ENCODE measurements at places on chromosomes 5 and 9.

- no peak for DNase-seq
These were observed 4.6 kb upstream of the SAR1B start for GRCh38 chr5:134637116-134637721.

DNA sequence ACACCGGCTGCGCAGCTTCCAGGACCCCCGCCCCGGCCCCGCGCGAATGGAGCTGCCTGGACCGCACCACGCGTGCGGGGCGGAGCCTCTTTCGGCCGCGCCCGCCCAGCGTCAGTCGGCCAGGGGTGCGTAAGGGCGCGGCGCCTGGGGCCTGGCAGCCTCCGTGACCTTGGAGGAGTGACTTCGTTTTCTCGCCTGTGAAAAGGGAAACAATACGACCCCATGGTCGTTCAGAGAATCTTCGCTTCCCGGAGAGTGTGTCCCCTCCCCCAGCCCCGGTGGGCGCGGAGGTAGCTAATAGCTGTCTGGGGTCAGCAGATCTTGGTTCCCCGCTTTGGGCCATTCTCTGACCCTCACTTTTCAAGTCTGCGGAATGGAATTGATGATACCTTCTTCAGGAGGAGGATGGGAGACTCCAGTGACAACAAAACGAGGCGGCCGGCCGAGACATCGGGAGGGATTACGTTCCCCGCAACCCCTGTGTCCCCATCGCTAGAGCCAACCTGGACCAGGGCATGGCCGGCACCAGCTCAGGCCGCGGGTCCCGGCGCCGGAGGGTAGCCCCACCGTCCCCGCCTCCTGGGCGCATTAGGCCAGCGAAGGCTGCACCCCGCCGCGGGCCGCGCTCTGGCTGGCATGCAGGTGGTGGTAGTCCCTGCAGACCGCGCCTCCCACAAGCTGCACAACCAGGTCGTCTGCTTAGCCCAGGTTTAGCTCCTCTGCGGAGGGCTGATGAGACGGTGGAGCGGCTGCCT, 5.5 kb upstream of the CDHR2 start:
- peak; percentile 48 for DNase-seq

GRCh38 chr5:131528682-131529081, 106.3 kb downstream of the RAPGEF6 start:
- no peak for DNase-seq

DNA sequence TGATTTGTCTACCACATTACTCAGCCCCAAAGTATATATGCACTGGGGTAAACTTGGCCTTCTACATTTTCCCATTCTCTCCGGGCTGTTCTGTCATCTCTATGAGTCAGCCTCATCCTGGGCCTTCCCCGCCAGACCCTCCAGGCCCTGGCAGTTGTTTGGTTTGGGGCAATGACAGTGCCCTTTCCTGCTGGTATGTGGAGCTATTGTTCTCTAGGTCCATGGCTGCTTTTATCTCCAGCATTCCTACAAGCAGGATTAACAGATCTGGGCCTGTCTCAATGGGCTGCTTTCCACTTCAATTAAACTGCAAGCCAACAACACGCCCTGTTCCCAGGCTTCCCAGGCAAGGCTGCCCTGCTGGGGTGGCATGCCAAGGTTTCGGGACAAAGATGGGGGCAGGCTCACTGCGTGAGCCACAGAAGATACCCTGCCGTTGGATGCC, 136.4 kb downstream of the SLIT3 start:
- no peak for DNase-seq

DNA sequence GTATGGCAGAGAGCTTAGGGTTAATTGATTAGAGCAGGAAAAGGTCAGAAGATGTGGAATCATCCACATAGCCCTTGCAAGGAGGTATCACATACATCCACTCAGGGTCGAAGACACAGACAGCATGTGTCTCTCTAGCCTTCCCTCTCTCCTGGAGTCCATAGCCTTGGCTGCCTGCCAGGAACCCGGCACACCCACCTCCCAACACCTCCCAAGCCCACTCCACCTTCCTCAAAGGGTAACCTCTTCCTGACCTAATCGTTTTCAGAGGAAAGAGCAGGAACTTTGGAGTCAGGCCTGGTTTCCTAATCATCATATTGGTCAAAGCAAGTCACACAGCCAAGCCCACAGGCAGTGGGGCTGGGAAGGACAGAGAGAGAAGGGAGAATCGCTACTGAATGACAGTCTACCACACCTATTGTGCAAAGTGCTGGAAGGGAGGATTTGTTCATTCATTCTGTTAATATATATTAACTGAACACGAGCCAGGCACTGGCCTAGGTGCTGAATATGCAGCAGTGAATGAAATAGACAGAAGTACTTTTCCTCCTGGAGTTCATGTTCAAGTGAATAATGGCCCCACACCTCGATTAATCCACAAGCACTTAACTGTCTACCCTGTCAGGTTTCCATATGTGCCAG, 107.8 kb downstream of the KCNIP1 start:
- DNase-seq, result no peak

- no peak for DNase-seq
These were observed 162.3 kb upstream of the DAP start for GRCh38 chr5:10923310-10923709.

DNA sequence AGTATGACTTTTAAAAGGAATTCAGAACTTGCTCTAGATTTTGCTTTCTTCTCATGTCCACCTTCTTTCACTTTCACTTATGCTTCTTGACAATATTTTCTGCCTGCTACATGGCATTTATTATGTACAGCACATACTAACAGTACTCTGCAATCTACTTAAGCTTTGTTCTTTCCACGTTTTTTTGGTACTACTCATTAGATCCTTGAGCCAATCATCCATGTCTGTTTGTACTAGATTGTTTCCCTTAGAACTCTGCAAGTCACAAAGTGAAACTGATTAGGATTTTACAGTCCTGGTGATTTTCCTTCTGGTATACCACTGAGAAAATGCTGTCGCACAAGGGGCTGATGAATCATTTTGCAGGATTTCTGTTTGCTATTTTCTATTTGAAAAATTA, 78.3 kb downstream of the PARP8 start:
- DNase-seq, result no peak

DNA sequence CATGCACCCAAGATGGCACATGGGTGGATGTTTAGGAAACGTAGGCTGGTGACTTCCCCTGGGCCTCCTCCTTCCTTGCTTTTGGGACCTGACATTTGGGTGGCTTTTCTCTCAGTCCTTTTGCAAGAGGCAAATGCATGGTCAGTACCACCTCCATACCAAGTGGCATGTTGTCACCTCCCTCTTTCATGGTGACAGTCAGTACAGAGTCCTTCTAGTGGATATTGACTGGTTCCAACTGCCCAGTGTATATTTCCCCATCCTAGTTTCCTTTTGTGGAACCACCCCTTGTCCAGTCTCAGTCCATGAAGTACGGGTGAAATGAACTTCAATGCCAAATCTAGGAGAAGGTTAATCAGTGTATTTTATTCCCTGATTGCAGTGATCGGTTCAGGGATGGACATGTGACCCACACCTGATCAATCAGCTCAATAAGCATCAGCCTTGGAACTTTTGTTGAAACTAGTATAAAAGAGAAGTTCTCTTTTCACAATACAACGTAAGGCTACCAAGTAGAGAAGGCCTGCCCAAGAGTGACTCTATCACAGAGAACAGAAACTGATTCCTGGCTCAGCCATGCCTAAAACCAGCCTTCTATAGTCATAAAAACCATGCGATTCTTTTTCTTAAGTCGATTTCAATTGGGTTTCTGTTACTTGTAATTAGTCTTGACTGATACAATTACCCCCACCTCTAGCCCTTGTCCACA, 143.4 kb upstream of the KLF9 start:
- DNase-seq, result no peak

DNA sequence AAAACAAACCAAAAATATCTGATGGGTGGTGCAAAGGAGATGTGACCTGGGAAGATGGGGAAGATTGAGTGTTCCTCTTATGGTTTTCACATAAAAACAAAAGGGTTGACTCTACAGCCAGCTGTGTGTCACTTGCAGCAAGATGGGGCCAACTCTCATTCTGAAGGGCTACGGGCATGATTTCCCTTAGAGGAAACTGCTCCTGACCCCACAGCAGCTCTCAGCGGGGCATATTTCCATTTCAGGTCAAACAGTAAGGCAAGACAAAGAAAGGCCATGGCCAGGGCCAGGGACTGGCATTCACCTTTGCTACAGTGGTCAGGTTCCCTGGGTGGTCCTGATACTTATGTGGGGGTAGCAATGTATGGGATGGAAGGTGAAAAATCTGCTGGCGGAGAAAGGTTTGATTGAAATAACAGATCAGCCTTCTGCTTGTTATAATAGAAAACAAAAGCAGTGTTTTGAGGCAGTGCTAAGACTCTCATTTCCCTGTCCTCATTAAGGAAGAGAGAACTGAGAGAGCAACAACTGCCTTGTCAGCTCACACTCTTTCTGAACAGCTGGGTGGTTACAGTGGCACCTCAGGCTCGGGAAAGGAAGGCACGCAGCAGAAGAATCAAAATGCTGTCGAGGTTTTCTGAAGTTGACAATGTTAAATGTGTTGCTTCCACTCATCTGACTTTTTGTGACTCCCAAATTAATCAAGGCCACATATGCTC, 120.7 kb upstream of the PCA3 start:
- no peak for DNase-seq

- DNase-seq, result no peak
These were observed 127.8 kb downstream of the GRIA1 start for GRCh38 chr5:153618307-153618706.

- DNase-seq, result no peak
These were observed 34.2 kb downstream of the ITGA1 start for GRCh38 chr5:52821901-52822300.

GRCh38 chr5:140346348-140347221, at the start of gene HBEGF:
TSS of gene HBEGF (minus strand) at chr5:140346603. CDS start at chr5:140346328, 275 bp downstream.
- no peak for DNase-seq

GRCh38 chr5:143521141-143521540, 117.7 kb upstream of the NR3C1 start:
- no peak for DNase-seq

GRCh38 chr5:150209099-150209635, 19.3 kb downstream of the SLC6A7 start:
- no peak for DNase-seq

DNA sequence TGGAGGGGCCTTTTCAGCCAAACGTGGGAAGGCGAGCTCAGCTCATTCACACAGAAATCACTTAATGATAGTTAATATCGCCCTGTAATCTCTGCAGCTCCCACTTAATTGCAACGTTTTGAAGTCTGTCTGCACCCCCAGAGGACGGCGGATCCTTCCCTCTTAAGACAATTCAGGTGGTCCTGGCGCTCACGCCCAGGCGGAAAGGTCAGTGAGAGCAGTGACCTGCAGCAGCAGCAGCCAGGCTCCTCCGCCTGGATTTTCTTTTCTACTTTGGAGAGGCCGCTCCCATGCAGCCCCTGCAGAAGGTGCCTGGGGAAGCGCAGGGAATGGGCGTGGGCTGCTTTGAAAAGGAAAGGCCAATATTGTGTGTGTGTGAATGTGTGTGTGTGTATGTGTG, 400.9 kb upstream of the IRX1 start:
- DNase-seq, result no peak

- no peak for DNase-seq
These were observed 547.2 kb downstream of the CSNK1G3 start for GRCh38 chr5:124059200-124059599.

DNA sequence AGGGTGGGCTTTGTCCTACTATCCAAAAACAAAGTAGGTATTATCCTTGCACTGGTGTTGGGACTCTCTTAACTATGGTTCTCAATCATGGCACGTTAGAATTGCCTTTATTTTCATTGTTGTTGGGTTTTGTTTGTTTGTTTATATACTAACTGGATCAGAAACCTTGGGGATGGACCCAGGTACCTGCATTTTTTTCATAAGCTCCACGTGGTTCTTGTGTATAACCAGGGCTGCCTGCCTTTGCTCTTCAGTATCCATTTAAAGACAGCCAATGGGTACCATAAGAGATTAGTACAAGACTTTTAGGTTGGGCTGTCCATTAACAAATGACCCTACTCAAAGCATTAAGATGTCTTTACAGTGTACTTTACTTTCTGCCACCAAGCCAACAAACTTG, 2.5 kb upstream of the SSBP2 start:
- no peak for DNase-seq

DNA sequence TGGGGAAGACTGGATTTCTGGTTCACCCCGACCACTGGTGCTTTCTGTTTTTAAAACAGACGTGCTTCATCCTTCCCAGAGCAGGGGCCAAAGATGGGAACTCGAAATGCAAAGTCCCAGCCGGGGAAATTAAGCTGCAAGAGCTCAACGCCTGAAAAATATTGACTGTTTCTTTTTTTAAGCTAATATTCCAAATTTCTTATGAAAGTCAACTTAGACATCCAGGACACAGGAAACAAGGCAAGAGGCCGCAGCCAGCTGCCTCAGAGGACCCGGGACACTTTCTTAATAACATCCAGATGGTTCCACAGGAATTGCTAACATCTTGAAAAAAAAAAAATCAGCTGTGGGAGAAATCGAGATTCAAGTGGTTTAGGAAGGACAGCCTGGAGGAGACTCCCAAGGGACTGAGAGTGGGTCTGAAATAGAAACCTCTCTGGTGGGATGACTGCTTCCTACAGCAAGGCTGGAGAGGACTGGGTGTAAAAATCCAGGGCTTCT, 144.9 kb downstream of the FGF1 start:
- DNase-seq, result no peak

- DNase-seq, result no peak
These were observed 125.8 kb downstream of the GALNT10 start for GRCh38 chr5:154316223-154316935.

DNA sequence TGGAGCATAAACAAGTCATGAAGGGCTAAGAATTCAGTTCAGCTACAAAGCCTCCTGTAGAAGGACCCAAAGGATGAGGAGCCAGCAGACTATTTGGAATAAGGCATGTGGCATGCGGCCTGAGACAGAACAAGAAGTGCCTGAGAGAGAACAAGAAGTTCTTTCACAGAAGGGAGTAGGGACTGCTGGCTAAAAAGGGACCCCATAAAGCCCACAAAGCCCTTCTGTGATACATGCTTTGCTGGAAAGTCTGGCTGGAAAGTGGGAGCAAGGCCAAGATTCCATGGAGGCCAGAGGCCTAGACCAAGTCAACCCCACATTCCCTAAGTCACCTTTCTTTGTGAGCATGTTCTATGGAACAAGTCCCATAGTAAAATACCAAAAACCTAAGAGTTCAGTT, 35.9 kb upstream of the UBAP2 start:
- DNase-seq, result no peak

DNA sequence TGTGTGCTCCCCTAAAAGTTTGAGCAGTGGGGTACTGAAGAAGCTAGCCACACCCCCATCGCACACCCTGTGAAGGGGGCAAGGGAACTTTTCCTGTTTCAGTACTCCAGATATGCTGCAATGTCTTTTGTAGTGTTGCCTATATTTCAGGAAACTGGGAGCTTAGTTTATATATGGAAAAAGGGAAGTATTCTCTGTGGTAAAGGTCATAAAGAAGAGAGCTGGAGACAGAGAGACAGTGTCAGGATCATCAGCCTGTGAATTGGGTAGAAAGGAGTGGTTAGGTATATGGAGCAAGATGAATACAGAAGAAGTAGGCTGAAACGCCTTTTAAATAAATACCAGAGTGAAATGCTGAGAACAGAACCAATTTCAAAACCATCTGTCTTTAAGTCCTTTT, 82.2 kb upstream of the C9orf72 start:
- DNase-seq, result no peak

- DNase-seq, result no peak
These were observed 22.4 kb downstream of the DENND4C start for GRCh38 chr9:19252885-19253219.

- no peak for DNase-seq
These were observed 81.7 kb upstream of the IL6ST start for GRCh38 chr5:56076486-56076885.

Measured in GF-D8 (cell line).